ENCODE measurements at places on chromosomes 4 and X.
A peak's percentile ranks its signal among the peaks of the same experiment; 100 is the strongest.

- no peak for DNase-seq
Observed at GRCh38 chr4:138010639-138011038, 231.5 kb downstream of the SLC7A11 start.

GRCh38 chrX:71282514-71283402 is 677 bp upstream of the NONO start:
- DNase-seq = peak; percentile 56

DNA sequence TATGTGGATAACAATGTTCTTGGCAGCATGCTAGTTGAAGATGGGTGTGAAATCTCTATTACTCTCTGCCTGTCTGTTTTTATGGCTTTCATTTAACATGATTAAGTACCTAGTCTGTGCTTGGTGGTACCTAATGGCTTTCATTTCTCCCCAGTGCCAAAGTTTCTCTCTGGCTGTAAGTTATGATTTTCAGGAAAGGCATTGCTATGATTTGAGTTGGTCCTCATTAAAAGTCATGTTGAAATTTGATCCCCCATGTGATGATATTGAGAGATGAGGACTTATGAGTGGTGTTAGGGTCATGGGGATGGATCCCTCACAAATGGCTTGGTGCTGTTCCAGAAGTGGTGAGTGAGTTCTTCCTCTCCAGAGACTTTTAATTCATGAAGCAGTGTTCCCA is 162.4 kb upstream of the IL15 start:
- DNase-seq = no peak

GRCh38 chr4:8391972-8392371 is 48.6 kb downstream of the ACOX3 start:
- peak; percentile 97 for DNase-seq

GRCh38 chrX:12867685-12868084 is 813 bp downstream of the TLR7 start:
- DNase-seq = no peak

- DNase-seq = no peak
Observed at GRCh38 chrX:53544936-53545335, 110.8 kb upstream of the HSD17B10 start.

DNA sequence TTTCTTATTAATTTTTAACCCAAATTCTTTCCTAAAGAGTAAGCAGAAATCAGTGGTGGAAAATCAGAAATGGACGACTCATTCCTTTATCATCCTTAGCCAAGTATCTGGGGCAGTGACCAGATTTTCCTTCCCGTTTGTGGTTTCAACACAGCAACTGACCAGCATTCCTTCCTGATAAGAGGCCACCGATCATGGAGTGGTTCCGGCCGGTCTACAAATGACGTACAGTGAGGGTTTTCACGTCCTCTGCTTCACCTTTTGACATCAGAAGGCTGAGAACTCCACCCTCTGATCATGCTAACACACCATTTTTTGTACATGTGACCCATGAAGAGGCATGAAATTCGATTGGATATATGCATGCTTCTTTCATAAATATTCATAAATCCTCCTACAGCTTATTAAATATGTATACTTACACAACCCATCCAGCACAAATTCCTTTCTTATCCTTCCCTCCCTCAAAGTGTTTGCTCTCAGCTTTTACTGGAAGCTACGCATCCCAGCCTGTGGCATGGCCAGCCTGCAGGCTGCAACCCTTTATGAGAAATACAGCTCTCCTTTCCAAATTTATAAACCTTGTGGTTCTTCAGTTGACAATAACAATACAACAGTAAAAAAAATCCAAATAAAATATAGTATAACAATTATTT is 173.0 kb upstream of the CASK start:
- peak; percentile 95 for DNase-seq
